Left lung (tissue), 14 donors: ENCODE measurements at places on chromosomes 12 and 14.

GRCh38 chr12:57243521-57244311, 7.3 kb downstream of the STAC3 start:
- peak; percentile 92 for DNase-seq

DNA sequence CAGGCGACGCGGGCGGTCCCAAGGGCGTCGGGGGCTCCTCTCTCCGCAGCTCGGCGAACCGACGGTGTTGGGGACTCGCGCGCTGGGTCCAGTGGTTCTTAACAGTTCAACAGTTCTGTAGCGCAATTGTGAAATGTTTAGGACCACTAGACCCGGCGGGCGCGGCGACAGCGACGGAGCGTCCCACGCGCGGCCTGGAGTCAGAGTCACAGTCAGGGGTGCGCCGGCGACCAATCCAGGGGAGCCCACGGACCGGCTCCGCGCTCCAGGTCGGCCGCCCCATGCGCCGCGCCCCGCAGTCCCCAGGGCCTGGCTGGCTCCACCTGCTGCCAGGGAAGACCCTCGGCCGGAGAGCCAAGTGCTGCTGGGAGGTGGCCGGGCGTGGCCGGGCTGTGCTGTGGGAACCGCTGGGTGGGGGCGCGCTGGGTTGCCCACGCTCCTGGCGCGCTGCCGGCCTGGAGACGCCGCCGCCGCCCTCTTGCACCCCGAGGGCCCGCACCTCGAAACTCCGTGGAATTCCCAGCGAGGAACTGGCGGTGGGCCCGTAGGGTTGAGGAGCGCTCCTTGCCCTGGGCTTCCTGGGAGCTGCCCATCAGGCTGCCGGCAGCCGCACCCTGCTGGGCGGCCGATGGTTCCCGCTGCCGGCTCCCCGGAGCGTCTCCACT, 20.9 kb upstream of the KIF26A start:
- DNase-seq: no peak

GRCh38 chr14:94945615-94946014, 175.7 kb upstream of the GSC start:
- no peak for DNase-seq

GRCh38 chr14:81474148-81474492, 59.5 kb downstream of the SEL1L start:
- DNase-seq: no peak

DNA sequence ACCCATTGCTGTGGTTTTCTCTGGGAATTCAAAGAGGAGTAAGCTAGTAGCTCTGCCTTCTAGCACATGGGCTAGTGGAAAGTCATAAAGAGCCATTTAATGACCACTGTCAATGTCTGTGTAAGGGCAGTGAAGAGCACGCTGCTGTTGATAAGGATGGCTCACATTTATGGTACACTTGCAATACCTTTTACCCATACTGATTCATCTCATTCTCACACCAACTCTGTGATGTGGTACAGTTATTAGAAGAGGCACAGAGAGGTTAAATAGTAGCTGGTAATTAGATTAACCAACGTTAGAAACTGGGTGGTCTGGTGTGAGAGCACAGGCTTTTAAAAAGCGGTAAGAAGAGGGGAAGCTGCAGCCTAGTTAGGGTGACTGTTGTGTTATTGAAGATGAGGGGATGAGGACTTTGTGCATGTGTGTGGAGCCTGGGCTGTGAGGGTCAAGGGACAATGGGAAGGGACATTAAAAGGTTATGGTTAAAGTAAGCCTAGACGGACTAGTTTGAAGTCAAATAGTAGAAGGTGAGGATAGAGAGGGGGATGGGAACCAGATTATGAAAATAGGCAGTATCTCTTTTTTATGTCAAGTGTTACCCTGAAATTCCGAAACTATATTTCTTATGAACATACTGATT, 25.2 kb downstream of the RASSF3 start:
- DNase-seq: no peak
